ENCODE measurements at places on chromosomes 4 and X. TPM values are rescaled to one million over a fixed set of nuclear protein-coding genes. Genes with fewer than 3 reads are reported as not detected.

ARHGEF38 gene
- total RNA-seq = not detected

ARHGAP6 gene
- total RNA-seq = not detected

GPR78 gene
- total RNA-seq = not detected

DNA sequence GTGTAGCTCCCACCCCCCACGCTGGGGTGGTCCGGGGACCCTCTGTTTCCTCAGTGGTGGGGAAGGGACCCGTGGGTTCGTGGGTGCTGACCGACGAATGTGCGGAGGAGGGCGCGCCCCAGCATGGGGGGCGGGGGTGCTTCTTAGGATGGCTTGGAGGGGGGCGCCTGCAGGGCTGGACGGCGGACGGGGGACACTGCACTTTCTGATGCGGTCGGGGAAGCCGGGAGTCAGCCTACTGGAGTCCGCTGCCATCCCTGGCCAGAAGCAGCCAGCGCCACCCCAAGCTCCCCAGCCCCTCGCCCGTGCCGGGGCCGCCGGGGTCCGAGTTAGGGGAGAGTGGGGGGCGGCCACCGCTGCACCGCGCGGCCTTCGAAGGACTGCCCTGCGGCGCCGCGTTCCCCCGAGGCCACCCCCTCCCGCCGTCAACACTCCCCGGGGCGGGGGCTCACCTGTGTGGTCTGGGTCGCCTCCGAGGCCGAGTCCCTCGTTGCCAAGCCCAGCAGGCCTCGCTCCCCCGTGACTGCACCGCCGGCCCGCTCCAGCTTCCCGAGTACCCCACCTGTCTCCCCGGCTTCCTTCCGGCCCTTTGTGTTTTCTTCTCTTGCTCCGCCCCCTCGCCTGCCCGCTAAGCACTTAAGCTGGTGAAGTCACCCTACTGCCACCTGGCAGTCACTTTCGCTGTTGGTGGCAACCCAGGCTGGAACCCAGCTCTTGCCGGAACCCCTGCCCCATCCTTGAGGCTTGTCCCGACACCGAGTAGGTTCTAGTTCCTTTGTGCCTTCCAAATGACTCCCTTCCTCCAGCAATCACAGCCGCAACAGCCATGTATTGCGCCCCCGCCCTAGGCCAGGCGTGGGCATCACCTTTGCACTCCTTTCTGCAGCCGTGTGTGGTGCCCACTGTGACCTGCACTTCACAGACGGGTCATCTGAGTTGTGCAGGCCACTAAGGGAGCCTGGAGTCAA, at the start of gene OCIAD2:
TSS of gene OCIAD2 (minus strand) at position 569 of the 968 bp plus-strand sequence. CDS start 2,225 bp downstream, outside the sequence.
- DNase-seq = peak; percentile 90

- no peak for DNase-seq
These were observed 342.8 kb upstream of the AGA start for GRCh38 chr4:177785000-177785399.

- no peak for DNase-seq
These were observed 203.4 kb downstream of the KIT start for GRCh38 chr4:54861201-54861600.

GRCh38 chrX:76029385-76029784, 143.5 kb upstream of the PBDC1 start:
- no peak for DNase-seq

DNA sequence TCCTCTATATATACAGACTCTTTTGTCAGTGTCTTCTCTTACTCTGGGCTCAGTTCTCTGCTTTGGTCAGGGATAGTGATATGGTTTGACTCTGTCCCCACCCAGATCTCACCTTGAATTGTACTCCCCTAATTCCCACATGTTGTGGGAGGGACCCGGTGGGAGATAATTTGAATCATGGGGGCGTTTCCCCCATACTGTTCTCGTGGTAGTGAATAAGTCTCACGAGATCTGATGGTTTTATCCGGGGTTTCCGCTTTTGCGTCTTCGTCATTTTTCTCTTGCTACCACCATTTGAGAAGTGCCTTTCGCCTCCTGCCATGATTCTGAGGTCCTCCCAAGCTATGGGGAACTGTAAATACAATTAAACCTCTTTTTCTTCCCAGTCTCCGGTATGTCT, 144.4 kb downstream of the GLUD2 start:
- no peak for DNase-seq

DNA sequence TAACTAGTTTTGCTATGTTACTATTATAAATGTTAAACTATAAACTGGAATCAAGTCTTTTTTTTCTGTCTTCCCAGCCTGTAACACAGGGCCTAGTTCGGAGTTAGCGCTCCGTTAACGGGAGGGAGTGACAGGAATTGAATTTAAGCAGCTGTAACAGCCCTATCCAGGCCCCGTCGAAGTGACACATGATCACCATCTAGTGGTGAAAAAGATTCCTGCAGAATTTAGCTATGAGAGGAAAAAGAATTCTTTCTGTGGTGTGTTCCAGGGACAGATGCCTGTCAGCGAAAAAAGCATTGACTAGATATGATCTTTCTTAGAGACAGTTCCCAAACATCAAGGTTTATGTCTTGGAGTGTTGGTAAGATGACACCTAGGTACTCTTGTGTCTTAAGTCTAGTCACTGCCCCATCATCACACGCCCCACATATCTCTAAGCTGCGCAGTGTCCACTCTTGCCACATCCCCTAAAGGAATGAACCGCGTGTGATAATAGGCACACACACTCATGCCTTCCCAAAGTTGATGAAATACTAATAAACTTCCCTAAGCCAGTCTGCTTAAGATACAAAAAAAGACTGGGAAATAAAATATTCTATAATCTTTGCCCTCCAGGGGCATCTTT, 2.1 kb downstream of the GAB3 start:
- peak; percentile 53 for DNase-seq

- DNase-seq = no peak
These were observed 104.2 kb downstream of the KDR start for GRCh38 chr4:55021214-55021613.

GRCh38 chrX:50103866-50104566, 96.8 kb downstream of the AKAP4 start:
- no peak for DNase-seq
